ENCODE measurements at places on chromosomes 5 and 9.
A peak's percentile ranks its signal among the peaks of the same experiment; 100 is the strongest.

DNA sequence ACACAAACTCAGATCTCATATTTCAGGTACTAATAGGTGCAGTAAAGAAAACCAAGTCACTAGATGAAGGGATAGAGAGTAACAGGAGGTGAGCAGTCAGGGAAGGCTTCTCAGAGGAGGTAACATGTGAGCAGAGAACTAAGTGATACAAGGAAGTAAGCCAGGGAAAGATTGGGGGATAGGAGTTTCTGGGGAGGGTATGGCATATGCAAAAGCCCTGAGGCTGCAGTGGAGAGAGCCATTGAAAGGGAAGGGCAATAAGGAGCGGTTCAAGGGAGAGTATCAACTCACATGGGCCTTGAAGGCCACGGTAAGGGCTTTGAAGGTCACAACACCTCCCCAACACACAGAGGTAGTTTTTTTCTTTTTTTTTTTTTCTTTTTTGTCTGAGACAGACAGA, 6.9 kb downstream of the OLFML2A start:
- no peak for DNase-seq

DNA sequence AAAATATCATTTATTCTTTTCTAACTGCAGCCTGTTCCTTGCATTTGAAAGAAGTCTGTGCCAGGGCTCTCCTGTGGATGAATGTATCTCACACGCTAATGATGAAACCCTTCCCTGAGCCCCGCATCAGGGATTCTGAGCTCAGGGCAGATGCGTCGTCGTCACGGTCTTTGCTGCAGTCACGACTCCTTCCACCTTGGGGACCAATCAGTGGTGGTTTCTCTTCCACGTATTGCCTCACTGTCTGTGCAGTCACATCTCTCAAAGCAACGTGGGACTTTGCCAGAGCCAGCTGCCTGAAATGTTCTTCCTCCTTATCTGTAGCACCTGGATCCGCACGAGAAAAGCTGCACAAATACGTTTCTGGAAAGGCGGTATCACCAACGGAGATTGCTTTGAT, 13.9 kb upstream of the UBE2QL1 start:
- no peak for DNase-seq

GRCh38 chr9:116336133-116336862, 182.7 kb downstream of the PAPPA start:
- DNase-seq: no peak

DNA sequence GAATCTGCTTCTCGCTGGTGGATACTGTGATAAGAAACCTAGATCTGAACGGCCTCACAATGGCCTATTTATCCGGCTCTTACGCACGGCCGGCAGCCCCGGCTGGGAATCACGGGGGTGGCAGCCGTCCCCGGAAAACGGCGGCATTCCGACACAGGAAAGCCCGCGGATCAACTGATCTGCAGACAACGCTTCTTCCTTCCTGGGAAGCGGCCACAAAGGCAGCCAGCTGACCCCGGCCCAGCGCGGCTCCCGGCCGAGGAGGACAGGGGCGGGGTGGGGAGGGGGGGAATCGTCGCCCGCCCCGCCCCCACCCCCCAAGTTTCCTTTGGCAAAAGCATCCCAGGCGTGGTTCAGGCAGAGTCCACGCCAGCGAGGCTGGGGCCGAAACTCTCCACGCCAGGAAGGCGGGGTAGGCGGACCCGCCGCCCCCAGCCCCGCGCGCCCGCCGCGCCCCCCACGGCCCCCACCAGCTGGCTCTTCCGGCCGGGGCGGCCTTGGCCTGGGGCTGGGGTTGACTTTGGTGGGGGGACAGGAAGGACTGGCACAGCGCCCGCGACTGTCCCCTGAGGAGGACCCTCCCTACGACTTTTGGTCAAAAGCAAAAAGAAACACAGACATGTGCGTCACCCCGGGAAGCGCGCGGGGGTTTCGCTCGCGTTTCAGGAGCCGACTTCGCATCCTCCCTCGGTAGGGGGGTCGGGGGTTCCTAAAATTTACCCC, 247.7 kb upstream of the ANKRD55 start:
- no peak for DNase-seq

GRCh38 chr5:155626592-155626991, 613.0 kb downstream of the KIF4B start:
- DNase-seq: no peak

GRCh38 chr9:100298378-100298777, 54.4 kb downstream of the TEX10 start:
- no peak for DNase-seq

DNA sequence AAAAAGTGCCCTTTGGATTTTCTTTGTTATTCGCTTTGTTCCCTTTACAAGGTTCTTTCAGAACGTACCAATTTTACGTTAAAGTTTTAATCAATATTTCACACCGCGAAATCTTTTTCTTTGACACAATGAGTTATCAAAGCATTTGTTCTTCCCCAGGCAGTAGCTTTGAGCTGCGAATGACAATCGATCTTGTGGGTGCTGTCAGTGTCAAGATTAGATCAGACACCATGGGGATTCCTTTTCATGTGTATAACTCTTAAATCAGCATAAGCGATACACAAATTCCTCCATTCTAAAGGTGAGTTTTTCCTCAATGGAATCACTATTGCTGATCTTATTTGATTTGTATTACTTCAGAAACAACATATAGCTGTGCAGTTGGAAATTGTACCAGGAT, 145.5 kb downstream of the ST8SIA4 start:
- DNase-seq: no peak

- DNase-seq: no peak
These were observed 606 bp downstream of the EEIG1 start for GRCh38 chr9:127980060-127980705.

DNA sequence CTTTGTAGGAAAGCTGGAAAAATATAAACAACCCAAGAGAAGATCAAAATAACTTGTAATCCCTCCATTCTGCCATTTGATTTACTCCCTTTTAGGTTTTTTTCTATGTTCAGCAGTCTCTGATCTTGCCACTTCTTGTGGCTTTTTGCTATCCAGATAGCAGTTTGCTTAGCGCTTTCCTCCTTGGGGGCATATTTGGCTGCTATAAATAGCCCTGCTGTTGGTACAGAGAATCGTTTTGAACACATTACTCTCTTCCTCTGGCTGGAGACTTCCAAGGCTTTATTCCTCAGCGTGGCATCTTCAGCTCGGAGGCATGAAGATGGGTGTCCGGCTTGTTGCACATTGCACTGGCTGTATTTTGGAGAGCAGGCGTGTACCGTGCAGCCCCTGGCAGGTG, 38.6 kb downstream of the HMCN2 start:
- no peak for DNase-seq

- DNase-seq: no peak
These were observed 61.7 kb upstream of the COL15A1 start for GRCh38 chr9:98881836-98882568.

DNA sequence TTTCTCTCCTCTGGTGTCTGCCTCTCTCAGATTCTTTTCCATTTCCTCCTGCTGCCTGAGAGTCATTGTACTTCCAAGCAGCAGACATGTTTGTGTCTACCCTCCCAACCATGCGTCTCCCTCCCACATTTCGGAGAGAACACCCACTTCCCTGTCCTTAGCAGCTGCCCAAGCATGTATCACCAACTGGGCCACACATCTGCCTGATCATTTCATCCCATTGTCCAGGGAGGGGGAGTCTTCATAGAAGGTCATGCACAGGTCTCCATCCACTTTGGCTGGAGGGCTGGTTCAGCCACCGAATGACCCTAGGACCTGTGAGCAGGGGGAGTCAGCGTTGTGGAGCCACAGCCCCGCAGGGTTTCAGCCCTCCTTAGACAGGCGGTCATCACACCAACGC, 75.4 kb downstream of the MAP1B start:
- no peak for DNase-seq

GRCh38 chr5:30725073-30725472, 468.4 kb upstream of the CDH6 start:
- DNase-seq: no peak

- DNase-seq: peak; percentile 36
These were observed 1.6 kb downstream of the ZFYVE16 start for GRCh38 chr5:80409367-80409966.

Data from NCI-H1694 treated with DMSO at 0.1 percent for 48 hours (cell line).